ENCODE measurements at places on chromosomes 2 and 18.
A peak's percentile ranks its signal among the peaks of the same experiment; 100 is the strongest.

GRCh38 chr2:109125593-109126500, 3.2 kb upstream of the SH3RF3 start:
- DNase-seq = peak; percentile 50

DNA sequence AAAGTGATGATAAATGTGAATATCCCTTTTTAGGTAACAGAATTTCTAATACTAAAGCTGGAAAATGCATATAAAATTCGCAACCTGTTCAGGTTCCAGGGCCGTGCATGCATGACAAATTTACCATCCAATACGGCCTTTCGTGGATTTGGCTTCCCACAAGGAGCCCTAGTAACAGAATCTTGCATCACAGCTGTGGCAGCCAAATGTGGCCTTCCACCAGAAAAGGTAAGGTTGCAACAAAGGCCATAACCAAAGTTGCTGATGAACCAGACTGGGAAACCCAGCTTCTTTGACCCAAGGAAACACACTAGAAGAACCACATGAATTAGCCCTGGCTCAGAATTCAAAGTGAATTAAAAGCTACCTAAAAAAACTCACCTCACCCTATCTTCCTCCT, 49.6 kb upstream of the BZW1 start:
- DNase-seq = no peak

DNA sequence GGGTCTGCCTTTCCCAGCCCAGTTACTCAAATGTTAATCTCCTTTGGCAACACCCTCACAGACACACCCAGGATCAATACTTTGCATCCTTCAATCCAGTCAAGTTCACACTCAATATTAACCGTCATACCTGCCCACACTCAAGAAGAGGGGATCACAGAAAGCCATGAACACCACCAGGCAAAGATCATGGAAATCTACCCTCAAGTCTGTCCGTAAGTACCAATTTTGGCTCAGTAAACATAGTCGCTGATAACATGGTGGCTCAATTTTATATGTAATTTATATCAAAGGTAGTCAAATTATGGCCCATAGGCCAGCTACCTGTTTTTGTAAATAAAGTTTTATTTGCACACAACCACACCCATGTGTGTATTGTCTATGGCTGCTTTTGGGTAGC, 102.3 kb upstream of the MAP2 start:
- DNase-seq = no peak

DNA sequence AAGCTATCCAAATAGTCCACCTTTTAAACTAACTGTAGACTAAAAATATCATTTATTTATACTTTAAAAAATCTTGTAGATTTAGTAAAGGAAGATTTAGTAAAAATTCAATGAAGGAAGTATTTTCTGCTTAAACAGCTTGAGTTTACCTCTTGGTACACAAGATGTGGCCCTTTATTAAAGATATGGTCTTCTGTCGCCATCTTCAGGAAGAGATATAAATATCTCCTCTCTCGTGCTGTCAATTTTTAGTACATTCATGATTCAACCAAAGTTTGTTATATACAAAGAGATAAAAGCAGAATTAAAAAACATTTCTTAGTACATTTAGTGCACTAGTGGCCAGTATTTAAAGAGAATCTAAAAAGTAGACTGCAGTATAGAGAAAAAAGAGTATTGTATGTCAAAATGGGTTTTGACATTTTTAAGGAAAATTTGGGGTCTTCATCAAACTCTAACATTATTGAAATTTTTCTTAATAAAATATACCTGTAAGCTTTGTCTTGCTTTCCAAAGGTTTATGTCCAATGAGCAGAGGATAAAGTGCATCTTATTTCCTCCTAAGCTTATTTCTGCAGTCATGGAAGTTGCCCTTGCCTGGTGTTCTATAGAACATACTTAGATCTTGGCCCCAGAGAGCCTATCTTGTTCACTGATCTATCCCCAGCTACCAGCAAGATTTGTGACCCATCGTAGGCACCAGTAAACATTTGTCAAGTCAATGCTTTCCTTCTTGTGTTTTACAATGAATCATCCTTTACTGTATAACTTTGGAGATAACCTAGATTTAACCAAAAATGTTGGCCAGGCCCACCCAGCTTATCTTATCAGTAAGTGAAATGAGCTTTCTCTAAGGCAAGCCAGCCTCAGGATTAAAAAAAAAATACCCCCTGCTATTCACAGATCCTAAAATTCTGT, 18.5 kb upstream of the EML6 start:
- peak; percentile 68 for DNase-seq

- no peak for DNase-seq
Measured at GRCh38 chr2:19360966-19361321, 2.5 kb upstream of the OSR1 start.

DNA sequence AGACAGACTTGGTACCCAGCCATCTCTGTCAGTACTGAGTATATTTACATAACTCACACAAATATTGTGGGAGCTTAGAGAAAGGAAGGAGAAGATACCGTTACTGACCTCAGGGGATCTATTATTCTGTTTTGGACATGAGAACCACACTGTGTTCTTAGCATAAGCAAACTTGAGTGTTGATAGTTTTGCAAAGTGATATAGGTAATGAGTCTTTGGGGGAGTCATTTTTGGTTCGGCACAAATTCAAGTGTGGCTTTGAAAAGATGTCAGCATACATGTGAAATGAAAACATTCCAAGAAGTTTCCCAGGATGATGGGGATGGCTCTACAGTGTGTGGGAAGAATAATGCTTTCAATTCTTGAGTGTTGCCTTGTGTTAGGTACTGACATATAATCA, 24.1 kb downstream of the SMARCAL1 start:
- DNase-seq = no peak

- DNase-seq = no peak
Measured at GRCh38 chr18:32299484-32299883, 109.6 kb downstream of the MEP1B start.

DNA sequence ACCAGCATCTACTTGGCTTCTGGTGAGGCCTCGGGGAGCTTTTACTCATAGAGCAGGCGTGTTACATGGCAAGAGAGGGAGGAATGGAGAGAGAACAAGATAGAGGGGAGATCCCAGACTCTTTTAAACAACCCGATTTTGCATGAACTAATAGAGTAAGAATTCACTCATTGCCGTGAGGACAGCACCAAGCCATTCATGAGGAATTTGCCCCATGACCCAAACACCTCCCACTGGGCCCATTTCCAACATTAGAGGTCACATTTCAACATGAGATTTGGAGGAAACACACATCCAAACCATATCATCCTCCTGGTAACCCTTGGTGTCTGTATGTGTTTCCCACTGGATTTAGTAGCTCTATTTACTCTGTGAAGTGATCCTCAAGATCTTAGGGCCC, 249.9 kb upstream of the SP5 start:
- DNase-seq = no peak

- DNase-seq = no peak
Measured at GRCh38 chr18:48395646-48396045, 13.5 kb downstream of the ZBTB7C start.

- peak; percentile 20 for DNase-seq
Measured at GRCh38 chr2:132503701-132504100, 87.1 kb downstream of the GPR39 start.
